ENCODE measurements at places on chromosomes 16 and 17.

- DNase-seq, result no peak
These were observed 9.0 kb downstream of the NAT9 start for GRCh38 chr17:74767111-74767516.

DNA sequence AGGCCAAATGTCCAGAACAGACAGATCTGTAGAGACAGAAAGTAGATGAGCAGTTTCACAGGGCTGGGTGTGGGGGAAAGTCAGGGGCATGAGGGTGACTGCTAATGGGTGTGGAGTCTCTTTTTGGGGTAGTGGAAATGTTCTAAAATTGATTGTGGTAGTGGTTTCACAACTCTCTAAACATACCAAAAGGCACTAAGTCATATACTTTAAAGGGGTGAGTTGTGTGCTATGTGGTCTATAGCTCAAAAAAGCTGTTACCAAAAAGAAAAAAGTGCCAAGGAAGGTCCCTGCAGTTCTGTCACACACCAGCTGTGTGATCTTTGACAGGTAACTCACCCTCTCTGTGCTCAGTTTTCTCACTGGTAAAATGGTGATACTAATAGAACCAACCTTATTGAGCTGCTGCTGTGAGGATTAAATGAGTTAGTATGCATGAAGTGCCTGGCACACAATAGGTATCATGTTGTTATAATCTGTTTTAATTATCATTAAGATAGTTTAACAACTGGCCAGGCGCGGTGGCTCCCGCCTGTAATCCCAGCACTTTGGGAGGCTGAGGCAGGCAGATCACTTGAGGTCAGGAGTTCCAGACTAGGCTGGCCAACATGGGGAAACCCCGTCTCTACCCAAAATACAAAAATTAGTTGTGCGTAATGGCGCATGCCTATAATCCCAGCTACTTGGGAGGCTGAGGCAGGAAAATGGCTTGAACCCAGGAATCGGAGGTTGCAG, 10.3 kb downstream of the ITGAX start:
- DNase-seq, result no peak

- DNase-seq, result no peak
These were observed 125.0 kb upstream of the RPL38 start for GRCh38 chr17:74078363-74078941.

GRCh38 chr17:48722915-48723422, at the start of gene PRAC2:
TSS of gene PRAC2 (plus strand) at chr17:48723185. CDS start at chr17:48724411, 1,226 bp downstream.
- no peak for DNase-seq

DNA sequence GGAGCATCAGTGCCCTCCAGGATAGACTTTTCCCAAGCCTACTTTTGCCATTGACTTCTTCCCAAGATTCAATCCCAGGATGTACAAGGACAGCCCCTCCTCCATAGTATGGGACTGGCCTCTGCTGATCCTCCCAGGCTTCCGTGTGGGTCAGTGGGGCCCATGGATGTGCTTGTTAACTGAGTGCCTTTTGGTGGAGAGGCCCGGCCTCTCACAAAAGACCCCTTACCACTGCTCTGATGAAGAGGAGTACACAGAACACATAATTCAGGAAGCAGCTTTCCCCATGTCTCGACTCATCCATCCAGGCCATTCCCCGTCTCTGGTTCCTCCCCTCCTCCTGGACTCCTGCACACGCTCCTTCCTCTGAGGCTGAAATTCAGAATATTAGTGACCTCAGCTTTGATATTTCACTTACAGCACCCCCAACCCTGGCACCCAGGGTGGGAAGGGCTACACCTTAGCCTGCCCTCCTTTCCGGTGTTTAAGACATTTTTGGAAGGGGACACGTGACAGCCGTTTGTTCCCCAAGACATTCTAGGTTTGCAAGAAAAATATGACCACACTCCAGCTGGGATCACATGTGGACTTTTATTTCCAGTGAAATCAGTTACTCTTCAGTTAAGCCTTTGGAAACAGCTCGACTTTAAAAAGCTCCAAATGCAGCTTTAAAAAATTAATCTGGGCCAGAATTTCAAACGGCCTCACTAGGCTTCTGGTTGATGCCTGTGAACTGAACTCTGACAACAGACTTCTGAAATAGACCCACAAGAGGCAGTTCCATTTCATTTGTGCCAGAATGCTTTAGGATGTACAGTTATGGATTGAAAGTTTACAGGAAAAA, 9.7 kb upstream of the CYLD start:
- DNase-seq, result no peak

DNA sequence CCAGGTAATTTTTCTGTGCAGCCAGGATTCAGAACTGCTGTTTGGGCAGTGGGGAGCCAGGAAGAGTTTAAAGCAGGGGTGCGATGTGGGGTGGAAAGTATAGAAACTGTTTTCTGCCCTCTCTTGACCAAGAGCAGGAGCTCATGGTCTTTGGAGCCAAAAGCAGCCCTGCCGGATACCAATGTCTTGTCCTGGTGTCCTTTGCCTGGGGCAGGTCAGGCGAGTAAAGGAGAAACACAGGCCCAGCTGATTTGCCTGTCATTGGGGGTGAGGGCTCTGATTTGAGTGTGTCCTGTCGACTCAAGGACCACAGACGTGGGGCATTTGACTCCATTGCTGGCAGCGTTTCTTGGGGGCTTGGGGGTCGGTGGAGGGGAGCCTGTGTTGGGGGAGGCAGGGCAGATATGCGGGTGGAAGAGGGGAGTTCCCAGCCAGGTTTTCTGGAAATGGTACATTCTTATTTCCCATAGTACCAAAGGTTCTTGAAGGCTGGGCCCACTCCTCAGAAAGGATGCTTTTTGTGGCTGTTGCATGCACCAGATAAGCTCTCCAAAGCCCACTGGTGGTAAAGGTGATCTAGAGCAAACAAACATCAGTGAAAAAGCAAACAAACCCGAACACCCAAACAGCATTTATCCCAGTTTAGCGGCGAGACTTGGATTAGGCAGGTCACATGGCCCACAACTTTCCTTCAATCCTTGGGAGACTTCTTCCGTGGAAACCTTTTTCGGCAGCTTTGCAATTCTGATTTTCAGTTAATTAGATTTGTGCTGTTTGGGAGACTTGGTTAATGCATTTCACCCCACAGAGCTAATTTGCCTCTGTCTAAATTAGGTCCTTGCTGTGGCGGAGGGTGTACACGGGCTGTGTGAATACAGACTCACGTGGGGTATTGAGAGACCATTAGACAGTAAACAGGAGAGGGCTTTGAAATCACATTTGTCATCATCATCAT, 59.0 kb downstream of the MSI2 start:
- DNase-seq, result no peak

- DNase-seq, result no peak
These were observed 12.1 kb upstream of the EDC4 start for GRCh38 chr16:67860589-67861398.

DNA sequence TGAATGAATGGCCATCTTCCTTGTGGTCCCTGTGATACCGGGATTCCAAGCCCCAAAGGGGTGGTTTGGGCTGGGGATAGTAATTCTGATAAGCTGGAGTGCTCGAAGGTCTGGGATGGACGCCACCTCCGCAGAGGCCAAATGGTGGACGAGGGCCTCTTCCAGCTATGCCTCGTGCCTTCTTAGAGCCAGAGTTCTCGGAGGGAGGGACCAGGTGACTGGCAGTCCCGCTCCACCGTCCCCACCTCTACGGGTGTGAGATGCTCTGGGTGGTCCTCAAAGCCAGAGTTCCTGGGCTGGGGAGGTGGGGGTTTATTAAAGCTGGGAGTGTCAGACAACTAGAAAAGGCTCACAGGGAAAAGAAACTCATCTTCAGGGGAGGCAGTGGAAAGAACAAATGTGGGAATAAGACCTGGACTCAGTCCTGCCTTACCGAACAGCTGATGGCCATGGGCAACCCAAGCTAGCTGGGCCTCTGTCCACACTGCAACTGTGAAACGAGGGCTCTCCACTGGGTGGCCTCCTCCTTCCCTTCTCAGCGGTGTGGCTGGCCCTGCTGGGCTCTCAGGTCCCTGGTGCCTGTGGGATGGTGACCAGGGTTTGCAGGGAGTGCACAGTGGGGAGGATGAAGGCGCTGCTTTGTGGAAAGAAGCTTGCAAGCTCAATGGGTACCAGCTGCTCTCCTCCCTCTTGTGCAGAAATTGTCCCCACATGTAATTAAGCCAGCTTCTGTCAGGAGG, 75.2 kb downstream of the N4BP1 start:
- DNase-seq, result no peak

- no peak for DNase-seq
These were observed 109.5 kb downstream of the ANKFN1 start for GRCh38 chr17:56262803-56263202.

GRCh38 chr16:31135535-31136286, at the start of gene PRSS8:
TSS of gene PRSS8 (minus strand) at chr16:31135727. CDS start at chr16:31135498, 229 bp downstream.
- DNase-seq, result no peak

- DNase-seq, result no peak
These were observed 408.2 kb upstream of the C16orf82 start for GRCh38 chr16:26658486-26658885.

GRCh38 chr17:3889325-3890012, 3.4 kb downstream of the CAMKK1 start:
- DNase-seq, result no peak

DNA sequence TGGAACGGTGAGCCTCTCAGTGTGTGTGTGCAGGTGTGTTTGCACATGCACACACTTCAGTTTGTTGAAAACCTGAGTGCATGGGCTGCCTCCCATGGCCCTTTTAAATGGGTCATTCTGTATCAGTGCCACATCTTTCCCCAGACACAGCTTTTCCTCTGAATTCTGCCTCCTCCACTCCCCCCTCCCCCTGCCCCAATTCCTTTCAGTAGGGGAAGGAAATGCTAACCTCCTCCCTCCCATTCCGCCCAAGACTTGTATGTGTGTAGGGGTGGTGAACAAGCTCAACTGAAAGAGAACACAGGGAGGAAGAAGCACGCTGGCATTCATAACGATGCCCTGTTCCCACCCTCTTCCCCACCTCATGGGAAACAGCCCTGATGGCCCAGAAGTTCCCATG, 34.3 kb downstream of the C17orf75 start:
- DNase-seq, result no peak

GRCh38 chr17:48894886-48895285, 2.3 kb downstream of the ATP5MC1 start:
- DNase-seq, result no peak

- no peak for DNase-seq
These were observed 93.2 kb upstream of the SIAH1 start for GRCh38 chr16:48478393-48478792.

DNA sequence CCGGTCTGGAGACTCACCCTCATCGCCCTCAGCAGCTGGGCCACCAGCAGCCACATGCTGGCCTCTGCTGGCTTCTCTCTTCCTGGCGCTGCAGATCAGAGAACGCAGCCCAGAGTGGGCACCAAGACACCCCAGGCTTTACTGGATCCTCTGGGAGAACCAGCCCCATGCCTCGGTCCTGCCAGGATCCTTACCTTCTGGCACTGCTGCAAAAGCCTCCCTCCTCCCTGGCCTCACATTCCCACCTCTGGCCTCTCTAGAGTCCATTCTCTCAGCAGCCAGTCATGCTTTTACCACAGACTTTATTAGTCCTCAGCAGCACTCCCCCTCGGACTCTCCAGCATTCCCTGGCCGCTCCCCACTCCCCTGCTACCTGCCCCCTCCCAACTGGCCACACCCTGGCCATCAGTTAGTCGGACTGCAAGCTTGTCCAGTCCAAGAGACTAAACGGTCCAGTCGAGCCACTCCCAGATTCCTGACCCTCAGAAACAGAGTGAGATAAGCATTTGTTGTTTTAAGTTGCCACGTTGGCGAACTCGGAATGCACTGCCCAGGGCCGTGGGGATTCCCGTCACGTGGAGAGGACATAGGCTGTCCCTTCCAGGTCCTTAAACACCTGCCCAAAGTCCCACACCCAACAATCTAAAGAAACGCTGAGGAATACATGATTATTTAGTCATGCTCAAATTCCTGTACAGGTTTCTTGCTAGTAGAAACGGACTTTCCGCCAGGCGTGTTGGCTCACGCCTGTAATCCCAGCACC, 5.9 kb upstream of the SPG7 start:
- DNase-seq, result no peak

Data from renal pelvis (tissue), 12 donors.